ENCODE measurements at places on chromosomes 2 and 18.

DNA sequence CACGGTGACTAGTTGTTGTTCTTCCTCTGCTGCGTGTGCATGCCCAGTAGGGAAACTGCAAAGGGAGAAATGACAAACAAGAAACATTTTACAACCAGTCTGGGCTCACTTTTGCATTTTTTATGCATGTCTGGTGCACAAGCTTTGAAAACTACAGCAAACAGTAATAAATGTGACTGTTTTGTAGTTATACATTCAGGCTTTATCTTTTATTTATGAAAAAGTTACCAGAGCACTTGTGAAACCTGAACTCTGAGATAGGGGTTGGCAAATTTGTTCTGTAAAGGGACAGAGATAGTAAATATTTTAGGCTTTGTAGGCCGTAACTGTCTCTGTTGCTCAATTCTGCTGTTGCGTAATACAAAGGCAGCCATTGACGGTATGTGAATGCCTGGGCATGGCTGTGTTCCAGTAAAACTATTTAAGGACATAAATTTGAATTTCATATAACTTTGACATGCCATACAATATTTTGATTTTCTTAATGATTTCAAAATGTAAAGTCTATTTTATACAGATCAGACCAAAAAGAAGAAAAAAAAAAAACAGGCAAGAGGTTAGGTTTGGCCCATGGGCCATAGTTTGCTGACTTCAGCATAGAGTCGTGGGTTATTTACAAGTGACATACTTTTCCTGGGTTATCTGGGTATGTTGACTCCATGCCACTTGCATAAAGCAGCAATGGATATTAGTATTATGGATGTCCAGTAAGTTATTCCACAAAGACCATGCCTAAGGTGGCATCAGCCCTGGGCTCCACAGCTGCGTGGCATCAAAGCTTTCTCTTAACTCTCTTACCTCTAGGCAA, 53.6 kb upstream of the EML6 start:
- DNase-seq = no peak

DNA sequence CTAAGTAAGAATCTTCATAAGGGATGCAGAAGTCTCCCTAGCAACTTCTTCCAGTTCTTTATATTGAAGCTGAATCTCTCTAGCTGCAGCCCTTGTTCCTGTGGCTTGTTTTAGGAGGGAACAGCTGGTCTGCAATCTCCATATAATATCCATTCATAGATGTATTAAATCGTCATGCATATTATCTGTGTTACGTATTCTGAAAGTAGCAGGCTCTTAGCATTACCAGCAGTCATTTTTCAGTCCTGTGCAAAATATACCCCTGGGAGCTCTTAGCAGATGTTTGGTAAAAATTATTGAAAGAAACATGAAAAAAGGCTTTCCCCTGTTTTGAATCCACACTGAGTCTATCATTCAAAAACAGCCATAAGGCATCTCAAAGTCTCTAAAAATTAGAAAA, 385.3 kb downstream of the IRS1 start:
- no peak for DNase-seq

- no peak for DNase-seq
Measured at GRCh38 chr2:68594041-68594440, 49.3 kb upstream of the PROKR1 start.

GRCh38 chr18:54720620-54721019, 107.7 kb upstream of the RAB27B start:
- DNase-seq = no peak

DNA sequence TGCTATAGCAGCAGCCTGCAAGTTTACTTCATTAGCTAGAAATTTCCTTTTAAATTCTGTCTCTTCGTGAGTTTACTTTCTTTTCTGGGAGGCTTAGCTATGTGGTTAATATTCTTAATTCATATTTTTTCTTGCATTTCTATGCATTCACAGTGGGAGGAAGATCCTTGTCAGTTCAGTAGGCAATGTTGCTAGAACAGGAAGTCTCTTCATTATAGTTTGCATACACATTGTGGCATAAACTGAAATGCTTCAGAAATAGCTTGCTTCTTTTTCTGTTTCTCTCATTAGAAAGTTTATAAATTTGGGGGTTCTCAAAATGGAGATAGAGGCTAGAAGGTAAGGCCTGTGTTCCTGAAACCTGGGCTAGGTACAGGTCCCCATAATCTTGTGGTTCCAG, 8.1 kb upstream of the ARHGAP15 start:
- no peak for DNase-seq

- no peak for DNase-seq
Measured at GRCh38 chr2:9774266-9774665, 69.0 kb upstream of the TAF1B start.

- DNase-seq = no peak
Measured at GRCh38 chr2:172986040-172986439, 89.6 kb upstream of the MAP3K20 start.

- no peak for DNase-seq
Measured at GRCh38 chr2:77469106-77469505, 53.1 kb downstream of the LRRTM4 start.

- DNase-seq = no peak
Measured at GRCh38 chr2:18896125-18896764, 306.9 kb upstream of the NT5C1B start.

- no peak for DNase-seq
Measured at GRCh38 chr18:39870591-39870990, 2084.4 kb upstream of the PIK3C3 start.

Measured in stimulated activated CD8-positive, alpha-beta memory T cell treated with anti-CD3 and anti-CD28 coated beads, Interleukin-7, amount 100 ng/mL, for 1 hour (primary cell).